Activated naive CD8-positive, alpha-beta T cell treated with anti-CD3 and anti-CD28 coated beads, Interleukin-2, amount 10 ng/mL, durations not matched to agents 7 days and 5 days (primary cell): ENCODE measurements at places on chromosomes 7 and 10. TPM values are rescaled to one million over a fixed set of nuclear protein-coding genes. Genes with fewer than 3 reads are reported as not detected.
A peak's percentile ranks its signal among the peaks of the same experiment; 100 is the strongest.

DNA sequence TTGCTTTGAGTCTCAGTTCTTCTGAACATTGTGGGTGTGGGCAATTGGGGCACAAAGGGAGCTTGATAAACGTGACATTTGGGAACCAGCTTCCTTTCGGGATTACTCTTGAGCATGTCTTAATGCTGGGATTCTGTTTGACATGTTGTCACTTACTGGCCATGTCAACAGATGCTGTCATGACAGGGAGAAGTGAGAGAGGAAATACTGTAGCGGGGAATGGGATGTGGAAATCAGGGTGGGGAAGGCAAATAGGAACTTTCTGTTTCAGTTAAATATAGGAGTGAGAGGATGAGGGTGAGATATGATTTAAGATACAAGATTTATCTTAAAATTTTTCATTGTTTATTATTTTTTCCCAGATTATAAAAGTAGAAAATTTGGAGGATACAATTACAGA, 83.9 kb downstream of the SEC23IP start:
- no peaks in the 10 kb centered on the region for H3K4me1 ChIP-seq
- peaks cover 9% of the 10 kb centered on the region for H3K27me3 ChIP-seq
- H3K36me3 ChIP-seq, result no peaks in the 10 kb centered on the region

DNA sequence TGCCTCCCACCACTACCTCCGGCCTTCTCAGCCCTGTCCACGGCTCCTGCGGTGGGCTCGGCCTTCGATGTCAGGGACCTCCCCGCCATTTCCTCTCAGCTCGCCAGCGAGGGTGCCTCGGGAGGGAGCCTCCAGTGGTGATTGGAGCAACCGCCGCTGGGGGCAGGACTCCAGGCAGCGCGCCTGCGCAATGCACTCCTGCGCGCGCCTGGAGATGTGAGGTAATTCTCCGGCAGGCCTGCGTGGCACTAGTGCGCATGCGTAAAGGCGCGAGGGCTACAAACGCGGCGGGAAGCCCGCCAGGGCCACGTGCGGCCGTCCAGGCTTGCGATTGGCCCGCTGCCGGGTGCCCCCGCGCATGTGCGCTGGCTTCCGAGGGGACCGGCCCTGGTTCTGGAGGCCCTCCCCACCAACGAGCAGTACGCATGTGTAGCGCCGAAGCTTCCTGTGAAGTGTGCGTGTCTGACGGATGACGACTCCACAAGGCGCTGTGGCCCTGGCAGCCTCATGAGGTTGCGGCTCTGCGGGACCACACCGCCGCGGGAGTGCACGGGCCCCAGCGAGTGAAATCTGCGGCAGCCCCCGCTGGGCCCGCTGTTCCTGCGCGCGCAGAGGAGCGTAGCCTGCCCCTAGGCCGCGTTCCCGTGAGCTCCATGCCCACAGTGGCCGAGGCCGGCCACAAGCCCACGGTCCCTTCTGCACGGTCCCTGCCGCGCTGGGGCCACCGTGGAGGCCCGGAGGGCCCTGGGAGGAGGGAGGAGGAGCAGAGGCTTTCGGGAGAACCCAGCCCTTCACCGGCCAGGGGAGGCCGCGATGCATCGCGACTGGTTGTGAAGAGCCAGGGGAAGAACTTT, at the start of gene SYCE1:
SYCE1 (minus strand) TSS at position 143 of the 854 bp plus-strand sequence; CDS start at position 89, 54 bp downstream.
- no peaks in the 10 kb centered on the region for H3K4me1 ChIP-seq
- peak within 1 kb of the TSS; percentile 42 for H3K4me3 ChIP-seq
- peaks cover 1% of the 10 kb centered on the region for H3K36me3 ChIP-seq
- peak; percentile 42 for DNase-seq
- peaks cover 4% of the 10 kb centered on the region for H3K27me3 ChIP-seq

GRCh38 chr7:2436341-2437104, 33.1 kb downstream of the CHST12 start:
- no peak overlapping the region for H3K4me3 ChIP-seq
- DNase-seq, result no peak
- no peak overlapping the region for H3K27ac ChIP-seq
- H3K27me3 ChIP-seq, result no peaks in the 10 kb centered on the region
- H3K4me1 ChIP-seq, result no peaks in the 10 kb centered on the region

Gene MUC3A
- total RNA-seq, result not detected

GRCh38 chr10:112092519-112092918, 91.0 kb downstream of the GPAM start:
- H3K27ac ChIP-seq, result no peak overlapping the region
- no peak for DNase-seq
- H3K4me1 ChIP-seq, result no peaks in the 10 kb centered on the region
- H3K36me3 ChIP-seq, result no peaks in the 10 kb centered on the region

DNA sequence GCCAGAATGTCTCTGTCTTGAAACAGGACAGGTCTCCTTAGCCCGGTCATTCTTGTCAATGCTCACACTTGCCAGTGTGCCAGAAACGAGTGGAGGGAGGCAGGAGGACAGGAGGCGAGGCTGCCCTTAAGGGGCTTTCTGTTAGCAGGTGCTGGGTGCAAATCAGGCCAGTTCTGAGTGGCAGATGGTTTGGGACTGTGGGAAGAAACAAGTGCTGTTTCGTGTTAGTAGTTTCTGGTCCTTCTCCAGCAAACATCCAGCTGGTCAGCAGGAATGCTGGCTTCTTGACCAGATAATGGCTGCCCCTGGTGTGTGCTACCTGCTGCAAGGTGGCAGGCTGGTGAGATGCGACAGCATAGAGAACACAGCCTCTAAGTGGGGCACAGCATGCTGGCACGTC, 8.2 kb upstream of the NDUFB2 start:
- H3K27me3 ChIP-seq, result no peaks in the 10 kb centered on the region
- H3K27ac ChIP-seq, result no peak overlapping the region
- DNase-seq, result no peak
- no peak overlapping the region for H3K4me3 ChIP-seq
- H3K4me1 ChIP-seq, result no peaks in the 10 kb centered on the region

Gene GPER1
- total RNA-seq, result 0.26 TPM
